ENCODE measurements at places on chromosomes 7 and 10. TPM values are rescaled to one million over a fixed set of nuclear protein-coding genes. Genes with fewer than 3 reads are reported as not detected.

The APBB1IP gene
- 1.4 TPM for total RNA-seq

DNA sequence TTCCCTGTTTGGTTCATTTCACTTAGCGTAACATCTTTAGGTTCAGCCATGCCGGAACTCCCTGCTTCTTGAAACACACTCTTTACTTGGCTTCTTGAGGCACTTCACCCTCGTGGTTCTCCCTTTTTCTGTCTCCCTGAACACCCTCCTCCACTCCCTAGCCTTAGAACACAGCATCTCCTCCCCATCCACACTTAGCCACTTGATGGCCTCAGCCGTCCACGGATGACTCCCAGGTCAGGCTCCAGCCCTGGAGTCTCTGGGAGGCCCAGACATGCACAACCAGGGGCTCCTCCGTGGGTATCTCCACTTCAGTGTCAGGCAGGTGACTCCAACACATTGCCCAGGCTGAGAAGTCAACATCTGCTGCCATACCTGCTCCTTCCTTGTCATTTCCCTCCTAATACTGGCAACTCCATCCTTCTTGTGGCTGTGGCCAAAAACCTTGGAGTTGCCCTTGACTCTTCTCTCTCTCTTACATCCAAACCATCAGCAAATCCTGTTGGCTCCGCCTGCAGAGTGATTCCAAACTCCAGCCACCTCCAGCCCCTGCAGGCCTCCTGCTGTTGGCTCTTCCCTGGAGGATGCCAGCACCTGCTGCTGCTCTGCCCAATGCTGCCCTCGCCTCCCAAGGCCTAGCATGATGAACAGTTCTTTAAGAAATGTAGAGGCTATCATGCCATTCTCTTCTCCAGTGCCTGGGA, 8.4 kb upstream of the INMT start:
- ATAC-seq = no peak

The COL26A1 gene
- not detected for total RNA-seq

The MSMB gene
- total RNA-seq = 0.64 TPM

The CDHR3 gene
- 1.00 TPM for total RNA-seq

GRCh38 chr10:57218382-57218781, 857.3 kb upstream of the ZWINT start:
- ATAC-seq = no peak

Data from esophagus mucosa (tissue), 1 donor.